ENCODE measurements at places on chromosomes 7 and 10.

GRCh38 chr10:89889606-89890005 is 188.2 kb downstream of the KIF20B start:
- no peak for DNase-seq

GRCh38 chr10:103749779-103750178 is 105.6 kb downstream of the SH3PXD2A start:
- no peak for DNase-seq

DNA sequence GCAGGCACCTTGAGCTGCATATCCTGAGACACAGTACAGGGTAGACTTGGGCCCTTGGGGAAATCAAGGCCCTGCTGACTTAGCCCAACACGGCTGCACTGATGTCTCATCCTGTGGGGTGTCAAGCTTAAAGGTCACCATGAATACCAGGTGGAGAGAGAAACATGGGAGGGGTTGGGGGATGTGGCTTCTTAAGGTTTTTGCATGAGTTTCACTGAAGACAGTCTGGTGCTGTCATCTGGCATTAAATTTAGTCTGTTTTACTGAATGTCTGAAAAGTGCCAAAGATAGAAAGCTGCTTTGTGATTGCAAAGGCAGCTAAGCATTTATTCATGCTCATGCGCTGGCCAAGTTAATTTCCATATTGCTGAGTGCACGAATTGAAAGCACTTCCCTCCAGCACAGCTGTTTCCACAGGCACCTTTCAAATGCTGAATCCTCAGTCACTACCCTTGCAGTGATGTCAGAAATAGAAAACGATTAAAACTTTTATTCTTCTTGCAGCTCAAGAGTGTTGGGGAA is 102.1 kb downstream of the OSBPL3 start:
- DNase-seq = no peak

DNA sequence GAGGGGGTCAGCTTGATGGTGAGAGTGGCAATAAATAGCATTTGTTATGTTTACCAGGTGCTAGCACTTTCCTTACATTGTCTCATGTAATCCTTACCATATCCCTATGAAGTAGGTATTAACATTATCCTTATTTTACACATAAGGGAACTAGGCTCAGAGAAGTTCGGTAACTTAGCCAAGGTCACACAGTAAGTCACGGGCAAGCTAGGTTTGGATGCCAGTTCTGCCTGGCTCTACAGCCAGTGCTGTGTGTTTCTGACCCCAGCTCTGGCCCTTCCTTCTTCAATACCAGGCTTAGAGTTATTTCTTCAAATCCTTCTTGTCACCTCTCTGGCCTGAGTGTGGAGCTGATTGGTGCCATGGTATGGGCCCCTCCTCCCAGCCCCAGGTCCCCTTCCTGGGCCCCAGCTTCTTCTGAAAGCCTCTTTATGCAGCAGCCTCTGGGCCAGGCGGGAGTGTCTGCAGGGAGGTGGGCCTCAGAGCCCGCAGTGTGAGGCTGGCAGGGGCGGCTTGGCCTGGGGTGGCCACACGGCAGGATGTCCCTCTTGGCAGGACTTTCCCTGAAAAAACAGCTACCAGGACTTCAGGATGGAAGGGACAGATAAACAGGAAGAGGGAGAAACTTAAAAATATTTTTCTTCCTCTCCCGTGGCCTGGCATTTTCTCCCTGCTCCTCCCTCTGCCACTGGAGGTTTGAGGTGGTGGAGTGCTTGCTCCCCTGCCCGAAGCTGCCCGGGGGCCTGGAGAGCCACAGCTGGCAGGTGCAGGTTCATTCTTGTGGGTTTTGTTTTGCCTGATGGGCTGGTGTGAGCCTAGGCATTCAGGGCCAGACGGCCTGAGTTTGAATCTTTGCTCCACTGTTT is 20.6 kb downstream of the PALD1 start:
- no peak for DNase-seq

DNA sequence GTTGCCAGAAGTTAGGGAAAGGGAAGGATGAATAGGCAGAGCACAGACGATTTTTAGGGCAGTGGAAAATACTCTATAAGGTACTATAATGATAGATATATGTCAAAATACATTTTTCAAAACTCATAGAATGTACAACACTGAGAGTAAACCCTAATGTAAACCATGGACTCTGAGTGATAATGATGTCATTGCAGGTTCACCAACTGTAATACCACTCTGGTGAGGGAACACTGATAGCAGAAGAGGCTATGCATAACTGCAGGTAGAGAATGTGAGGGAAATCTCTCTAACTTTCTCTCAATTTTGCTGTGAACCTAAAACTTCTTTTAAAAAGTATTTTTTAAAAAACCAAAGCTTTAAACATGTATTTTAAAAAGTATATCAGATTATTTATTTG is 22.1 kb downstream of the POT1 start:
- no peak for DNase-seq

- DNase-seq = no peak
Measured at GRCh38 chr10:80484243-80484642, 30.1 kb downstream of the TSPAN14 start.

DNA sequence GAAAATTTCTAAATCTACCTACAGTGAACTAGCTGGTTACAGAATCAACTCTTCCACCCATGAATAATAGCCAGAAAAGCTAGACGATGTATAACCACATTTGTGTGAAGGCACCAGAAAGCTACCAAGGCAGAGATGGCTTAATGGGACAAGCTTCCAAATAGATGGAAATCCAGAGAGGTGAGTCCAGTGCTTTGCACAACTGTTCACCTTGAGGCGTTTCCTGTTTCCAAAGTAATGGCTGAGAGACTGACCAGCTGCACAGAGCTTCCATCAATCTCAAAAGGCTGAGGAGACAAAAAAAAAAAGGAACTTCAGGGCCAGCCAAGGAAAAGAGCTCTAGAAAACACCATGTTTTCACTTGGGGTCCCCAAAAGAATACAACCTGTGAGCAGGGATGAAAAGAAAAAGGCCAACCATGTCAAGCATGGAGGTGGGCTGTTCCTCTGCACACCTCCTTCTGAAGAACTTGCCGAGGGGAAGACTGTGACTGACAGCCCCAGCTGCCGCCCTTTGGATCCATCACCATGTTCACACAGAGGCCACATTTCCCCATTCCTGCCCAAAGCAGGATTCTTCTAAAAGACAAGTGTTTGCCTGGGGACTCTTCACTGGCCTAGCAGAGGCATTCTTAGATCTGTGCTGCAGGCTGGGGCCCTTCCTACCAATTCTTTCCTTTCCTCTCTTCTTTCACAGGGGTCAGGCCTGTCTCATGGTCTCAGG is 72.9 kb downstream of the ARHGAP21 start:
- no peak for DNase-seq

- no peak for DNase-seq
Measured at GRCh38 chr7:76352193-76352592, 6.6 kb downstream of the YWHAG start.

DNA sequence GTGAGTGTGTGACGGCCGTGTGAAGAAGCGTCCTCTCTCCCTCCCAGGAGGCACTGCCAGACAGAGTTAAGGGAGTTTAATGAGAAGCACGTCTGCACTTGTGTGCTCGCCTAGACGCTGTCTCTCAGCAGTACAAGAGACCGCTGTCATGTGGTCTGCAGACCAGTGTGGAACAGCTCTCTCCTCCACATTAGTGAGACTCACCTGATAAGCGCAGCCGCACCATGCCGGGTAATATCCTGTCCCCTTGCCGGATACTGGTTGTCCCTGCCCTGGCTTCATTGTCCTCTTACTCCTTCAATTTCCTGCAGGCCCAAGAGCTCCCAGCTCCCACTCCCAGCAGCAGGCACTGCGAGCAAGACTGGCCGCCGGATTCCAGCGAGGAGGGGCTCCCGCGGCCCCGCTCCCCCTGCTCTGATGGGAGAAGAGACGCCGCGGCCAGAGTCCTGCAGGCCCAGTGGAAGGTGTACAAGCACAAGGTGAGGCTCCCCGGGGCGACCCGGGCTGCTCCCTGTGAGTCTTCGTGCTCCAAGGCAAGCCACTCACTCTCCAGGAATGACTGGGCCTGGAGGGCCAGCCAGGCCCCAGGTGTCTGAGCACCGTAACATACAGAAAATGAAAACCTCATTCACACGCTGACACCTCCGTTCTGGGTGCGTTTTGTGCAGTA is 33.5 kb upstream of the TTYH3 start:
- no peak for DNase-seq

DNA sequence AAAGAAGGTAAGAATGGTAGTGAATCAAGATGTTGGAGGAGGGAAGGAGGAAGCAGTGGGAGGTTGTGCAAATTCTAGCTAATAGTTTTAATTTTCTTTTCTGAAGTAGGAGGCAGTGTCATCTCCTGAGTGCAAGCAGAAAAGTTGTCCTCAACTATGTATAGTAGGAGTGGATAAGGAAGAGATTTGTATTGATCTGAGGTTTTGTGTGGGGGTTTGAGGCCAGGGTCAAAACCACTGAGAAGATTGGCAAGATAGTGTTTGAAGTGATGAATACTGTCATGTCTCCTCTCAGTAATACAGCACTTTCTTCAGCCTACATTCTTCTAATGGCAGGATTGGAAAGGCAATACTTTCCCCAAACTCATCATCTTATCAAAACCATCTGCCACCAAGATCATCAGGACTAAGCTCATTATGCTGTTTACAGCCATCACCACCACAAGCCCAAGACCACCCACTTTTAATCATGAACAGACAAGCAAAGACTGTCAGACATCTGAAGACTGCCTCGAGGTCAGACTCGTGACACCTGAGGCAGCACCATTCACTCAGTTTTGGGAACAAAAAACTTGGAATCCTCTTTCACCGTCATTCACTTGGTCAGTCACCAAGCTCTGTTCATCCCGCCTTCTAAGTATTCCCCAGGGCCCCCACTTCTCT is 1.5 kb upstream of the MIOS start:
- no peak for DNase-seq

- no peak for DNase-seq
Measured at GRCh38 chr7:157405501-157405900, 68.7 kb downstream of the DNAJB6 start.

GRCh38 chr10:113020838-113021237 is 70.8 kb downstream of the TCF7L2 start:
- no peak for DNase-seq

GRCh38 chr7:82057476-82057875 is 287.6 kb upstream of the HGF start:
- DNase-seq = no peak

- DNase-seq = peak; percentile 36
Measured at GRCh38 chr7:129163875-129164544, 19.5 kb downstream of the TSPAN33 start.

DNA sequence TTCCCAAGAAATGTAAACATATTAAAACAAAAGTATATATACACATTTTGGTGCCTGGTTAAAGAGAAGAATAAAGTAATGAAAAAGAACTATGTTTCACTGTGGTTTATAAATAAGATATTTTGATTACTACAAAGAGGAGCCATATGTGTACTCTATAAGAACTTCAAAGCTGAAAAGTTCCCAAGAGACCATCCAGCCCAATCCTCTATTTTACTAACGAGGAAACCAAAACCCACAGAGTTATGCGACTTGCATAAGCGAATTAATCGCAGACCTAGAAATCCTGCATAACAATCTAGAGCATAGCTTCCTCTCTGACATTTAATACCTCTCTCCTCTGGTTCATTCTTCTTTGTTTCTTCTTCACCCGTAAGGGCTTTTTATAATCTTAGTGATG is 937.1 kb downstream of the CNTNAP2 start:
- no peak for DNase-seq

DNA sequence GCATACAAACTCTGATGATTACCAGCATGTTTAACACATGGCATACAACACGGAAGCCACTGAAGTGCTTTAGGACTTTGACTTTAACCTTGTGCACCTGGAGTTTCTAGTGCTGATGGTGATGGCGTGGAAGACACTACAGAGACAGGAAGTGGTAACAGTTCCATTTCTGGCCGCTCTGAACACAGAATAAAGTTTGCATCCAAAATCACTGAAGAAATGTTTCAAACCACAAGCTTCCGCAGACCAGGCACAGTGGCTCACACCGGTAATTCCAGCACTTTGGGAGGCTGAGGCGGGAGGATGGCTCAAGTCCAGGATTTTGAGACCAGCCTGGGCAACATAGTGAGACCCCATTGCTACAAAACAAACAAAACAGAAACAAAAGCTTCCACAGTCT is 40.3 kb upstream of the TNPO3 start:
- no peak for DNase-seq

DNA sequence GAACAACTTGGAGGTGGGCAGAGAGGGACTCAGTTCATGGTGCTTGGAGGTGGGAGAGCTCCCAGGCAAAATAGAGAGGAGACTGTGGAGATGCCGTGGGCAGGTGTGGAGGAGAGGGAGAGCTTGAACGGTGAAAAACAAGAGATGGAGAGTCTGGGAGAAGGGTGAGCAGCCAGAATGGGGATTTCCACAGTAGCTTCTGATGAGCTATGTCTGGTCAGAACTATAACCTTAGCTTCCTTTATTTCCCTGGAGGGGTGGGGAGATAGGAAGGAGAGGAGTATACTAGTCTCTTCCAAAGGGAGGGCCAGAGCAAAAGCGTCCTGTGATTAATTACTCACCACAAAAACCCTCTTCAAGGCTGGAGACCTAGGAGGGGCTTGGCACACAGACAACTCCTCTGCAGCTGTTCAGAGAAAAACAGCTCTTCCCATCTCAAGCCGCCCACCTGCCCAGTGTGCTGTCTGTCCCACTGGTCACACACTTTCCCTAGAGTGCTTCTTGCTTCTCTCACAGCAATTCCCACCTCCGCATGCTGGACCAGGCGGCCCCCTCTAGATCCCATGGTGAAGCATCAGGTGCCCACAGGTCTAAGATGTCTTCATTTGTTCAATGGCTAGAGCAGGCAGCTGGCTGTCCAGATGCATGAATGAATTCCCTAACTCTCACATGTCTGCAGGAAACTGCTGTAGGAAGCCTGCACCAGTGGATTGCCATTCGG is 41.9 kb downstream of the TAS2R41 start:
- no peak for DNase-seq

- DNase-seq = no peak
Measured at GRCh38 chr10:13390604-13391522, 42.8 kb upstream of the SEPHS1 start.

DNA sequence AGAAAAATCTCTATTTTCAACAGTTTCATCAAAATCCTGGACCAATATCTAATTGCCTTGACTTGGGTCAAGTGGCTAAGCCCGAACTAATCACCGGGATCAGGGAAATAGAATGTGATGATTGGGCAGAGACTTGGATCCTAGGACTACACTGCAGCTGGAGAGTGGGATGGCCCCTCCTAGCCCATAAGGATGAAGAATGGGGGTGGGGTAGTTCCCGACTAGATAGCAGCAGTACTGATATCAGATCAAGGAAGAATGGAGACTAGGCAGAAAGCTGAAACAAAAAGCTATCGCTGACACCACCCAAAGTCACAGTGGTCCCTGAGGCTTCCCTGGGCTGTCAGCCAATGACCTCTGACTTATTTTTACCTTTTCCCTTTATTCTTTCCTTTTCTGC is 160.4 kb upstream of the PHYHIPL start:
- no peak for DNase-seq

- DNase-seq = no peak
Measured at GRCh38 chr7:101673951-101674350, 44.9 kb upstream of the MYL10 start.

- no peak for DNase-seq
Measured at GRCh38 chr7:25922296-25922695, 229.7 kb upstream of the NFE2L3 start.
